ENCODE measurements at places on chromosomes 11 and 22.
A peak's percentile ranks its signal among the peaks of the same experiment; 100 is the strongest.

DNA sequence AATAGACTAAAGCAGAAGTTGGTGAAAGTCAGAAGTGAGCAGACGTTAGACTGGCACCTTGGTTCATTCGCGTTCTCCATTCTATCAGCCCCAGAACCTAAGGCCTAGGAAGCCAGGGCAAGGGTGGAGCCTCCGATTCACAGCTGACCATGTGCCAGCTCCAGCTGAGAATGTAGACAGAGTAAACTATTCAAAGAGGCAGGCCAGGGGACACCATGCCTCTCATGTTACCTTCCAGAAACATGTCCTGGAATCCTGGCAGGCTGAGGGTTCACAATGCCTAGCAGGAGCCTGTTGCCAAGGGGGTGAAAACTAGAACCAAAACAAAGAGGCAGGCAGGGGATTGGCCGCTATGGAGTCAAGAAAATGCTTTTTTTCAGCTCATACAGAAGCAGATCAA lies 224.4 kb upstream of the POU2AF2 start:
- DNase-seq, result no peak

DNA sequence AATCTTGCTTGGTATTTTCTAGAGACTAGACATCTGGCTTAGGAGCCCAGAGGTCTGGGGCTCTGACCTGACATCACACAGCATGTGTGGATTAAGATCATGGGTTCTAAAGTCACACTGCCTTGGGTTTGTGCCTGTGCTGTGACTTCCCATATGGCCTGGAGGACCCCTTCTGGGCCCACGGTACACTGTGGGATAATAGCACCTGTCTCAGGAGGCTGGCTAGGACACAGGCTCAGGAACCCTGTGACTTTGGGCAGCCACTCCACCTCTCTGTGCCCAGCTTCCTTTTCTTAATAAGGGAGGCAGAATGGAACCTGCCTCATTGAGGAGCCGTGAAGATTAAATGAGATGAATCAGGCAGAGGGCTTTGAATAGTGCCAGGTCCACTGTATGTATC lies 99.2 kb upstream of the B3GAT1 start:
- DNase-seq, result no peak

GRCh38 chr22:27774200-27774599 lies 27.4 kb downstream of the MN1 start:
- DNase-seq, result no peak

DNA sequence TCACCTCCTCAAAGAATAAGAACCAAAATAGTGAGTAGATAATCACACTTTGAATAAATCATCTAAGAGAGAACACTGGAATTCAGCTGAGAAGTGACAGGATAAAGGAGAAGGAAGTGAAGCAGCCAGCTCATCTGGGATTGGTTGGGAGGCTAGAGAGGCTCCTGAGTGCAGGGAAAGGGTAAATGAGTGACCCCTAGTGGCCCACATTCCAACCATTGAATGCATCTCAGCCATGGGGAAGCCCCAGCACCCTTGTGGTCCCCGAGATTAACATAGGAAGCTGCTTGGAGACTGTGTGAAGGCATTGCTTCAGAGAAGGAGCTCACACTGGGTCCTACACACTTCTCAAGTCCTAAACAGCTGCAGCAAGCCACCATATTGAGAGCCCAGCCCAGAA lies 82.3 kb downstream of the JRKL start:
- DNase-seq, result no peak

DNA sequence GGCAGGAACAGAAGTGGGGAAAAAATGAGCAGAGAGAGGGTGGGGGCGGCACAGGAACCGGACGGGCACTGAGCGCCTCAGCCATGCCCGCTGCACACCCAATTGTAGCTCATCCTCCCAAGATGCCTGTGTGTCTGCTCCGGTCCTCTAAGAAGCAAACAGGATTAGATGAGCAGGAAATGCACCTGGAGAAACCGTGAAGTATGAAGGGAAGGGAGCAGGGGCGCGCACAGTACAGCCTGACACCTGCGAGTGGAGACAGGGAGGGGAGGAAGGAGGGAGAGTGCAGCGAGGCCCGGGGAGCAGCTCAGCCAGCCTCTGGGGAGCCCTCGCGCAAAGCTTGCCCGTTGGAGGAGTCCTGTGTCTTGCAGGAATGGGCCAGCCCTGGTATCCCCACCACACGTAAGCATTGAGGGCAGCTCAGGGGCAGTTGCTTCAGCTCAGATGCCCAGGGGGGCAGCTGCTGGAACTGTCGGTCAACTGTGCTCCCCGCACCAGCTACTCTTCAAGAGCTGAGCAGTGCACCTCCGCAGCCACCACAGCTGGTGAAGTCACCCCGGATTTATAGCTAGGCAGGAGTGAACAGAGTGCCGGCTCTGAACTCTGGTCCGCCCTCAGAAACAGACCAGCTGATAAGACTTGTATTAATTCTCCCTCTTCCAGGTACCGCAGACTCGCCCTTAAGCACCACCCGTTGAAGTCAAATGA lies 7.0 kb downstream of the DNAJB13 start:
- no peak for DNase-seq

DNA sequence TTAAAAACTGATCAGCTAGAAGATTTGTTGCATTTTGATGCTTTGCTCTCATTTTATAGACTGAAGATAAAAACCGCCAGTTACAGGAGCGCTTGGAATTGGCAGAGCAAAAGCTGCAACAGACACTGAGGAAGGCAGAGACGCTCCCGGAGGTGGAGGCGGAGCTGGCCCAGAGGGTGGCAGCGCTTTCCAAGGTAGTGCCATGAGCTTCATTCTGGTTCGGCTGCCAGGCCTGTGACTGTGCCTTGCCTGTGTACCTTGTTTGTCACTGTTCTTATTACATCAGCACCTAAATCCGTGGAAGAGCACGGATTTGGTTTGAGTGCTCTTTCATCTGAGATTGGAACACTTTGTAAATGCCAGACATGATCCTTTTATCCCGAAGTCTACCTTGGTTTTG lies 61.4 kb downstream of the PPFIA1 start:
- no peak for DNase-seq

GRCh38 chr11:324156-324555 lies 3.5 kb upstream of the IFITM3 start:
- no peak for DNase-seq

DNA sequence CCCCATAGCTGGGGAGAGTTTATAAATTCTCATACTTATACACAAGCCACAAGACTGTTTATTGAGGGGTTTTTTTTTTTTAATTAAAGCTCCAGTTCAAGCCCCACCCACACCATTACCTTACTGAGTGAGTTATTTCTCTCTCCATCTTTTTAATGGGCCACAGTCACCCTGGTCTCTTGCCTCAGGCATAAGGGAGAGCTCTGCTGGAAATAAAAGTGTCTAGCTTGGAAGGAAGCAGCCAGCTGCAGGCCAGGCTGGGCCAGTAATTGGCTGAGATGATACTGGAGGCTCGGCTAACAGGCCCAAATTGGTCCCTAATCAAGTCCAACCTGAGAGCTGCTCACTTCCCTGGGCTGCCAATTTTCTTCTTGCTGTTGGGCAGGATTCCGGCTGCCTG lies 174.1 kb downstream of the INSC start:
- DNase-seq, result no peak

GRCh38 chr11:66020618-66021357 lies 5.5 kb downstream of the CATSPER1 start:
- no peak for DNase-seq

- DNase-seq, result no peak
These were observed 75.2 kb downstream of the USP47 start for GRCh38 chr11:11916981-11917399.

GRCh38 chr11:84465040-84465439 lies 1162.1 kb downstream of the DLG2 start:
- no peak for DNase-seq

GRCh38 chr11:118290923-118291322 lies 13.6 kb upstream of the CD3E start:
- DNase-seq, result no peak

GRCh38 chr11:61281581-61282250 lies 13.4 kb downstream of the VWCE start:
- peak; percentile 15 for DNase-seq

- no peak for DNase-seq
These were observed 32.0 kb upstream of the YWHAH start for GRCh38 chr22:31912407-31912743.

DNA sequence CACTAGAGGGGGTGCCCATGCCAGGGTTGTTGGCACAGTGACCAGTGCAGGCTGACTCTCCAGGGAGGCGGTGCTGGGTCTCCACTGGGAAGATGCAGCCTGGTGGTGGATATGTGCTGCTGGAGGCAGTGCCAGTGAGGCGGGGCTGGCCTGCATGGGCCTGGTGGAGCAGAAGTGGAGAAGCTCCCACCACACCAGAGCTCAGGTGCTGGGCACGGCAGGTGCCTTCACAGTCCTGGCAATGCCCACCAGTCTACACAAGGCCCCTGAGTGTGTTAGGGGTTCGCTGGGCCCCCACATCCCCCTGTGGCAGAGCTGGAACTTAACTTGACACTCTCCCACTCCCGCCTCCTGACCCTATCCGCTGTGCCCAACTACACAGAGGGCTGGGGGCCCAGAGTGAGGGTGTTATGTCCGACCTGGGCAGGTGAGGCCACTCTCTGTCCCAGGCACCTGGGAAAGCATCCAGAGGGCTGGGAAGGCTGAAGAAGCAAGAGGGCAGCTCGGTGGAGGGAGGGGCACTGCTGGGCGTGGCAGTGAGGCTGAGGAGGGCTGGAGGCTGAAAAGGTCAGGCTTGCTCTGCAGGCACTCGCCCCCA lies 102.4 kb upstream of the B3GAT1 start:
- no peak for DNase-seq

- DNase-seq, result no peak
These were observed 4.9 kb downstream of the INPPL1 start for GRCh38 chr11:72229336-72229924.

DNA sequence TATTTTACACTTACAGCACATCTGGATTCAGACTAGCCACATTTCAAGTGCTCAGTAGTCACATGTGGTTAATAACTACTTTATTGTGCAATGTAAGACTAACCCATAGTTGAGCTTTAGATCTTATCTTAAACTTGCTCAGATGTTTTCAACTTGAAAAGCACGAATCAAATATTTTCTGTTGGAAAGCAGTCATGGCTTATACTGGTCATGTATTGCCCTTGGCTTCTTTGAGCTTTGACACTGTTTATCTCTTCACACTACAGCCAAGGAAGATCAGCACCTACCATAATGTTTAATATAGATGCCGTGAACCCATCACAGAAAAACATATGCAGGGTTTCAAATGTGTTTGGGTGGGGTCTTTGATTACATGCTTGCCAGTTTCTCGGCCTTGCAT lies 4.4 kb downstream of the RBX1 start:
- no peak for DNase-seq

- no peak for DNase-seq
These were observed 294.4 kb downstream of the NTM start for GRCh38 chr11:131664816-131665215.

- DNase-seq, result no peak
These were observed 18.2 kb downstream of the SLC5A4 start for GRCh38 chr22:32236970-32237369.

DNA sequence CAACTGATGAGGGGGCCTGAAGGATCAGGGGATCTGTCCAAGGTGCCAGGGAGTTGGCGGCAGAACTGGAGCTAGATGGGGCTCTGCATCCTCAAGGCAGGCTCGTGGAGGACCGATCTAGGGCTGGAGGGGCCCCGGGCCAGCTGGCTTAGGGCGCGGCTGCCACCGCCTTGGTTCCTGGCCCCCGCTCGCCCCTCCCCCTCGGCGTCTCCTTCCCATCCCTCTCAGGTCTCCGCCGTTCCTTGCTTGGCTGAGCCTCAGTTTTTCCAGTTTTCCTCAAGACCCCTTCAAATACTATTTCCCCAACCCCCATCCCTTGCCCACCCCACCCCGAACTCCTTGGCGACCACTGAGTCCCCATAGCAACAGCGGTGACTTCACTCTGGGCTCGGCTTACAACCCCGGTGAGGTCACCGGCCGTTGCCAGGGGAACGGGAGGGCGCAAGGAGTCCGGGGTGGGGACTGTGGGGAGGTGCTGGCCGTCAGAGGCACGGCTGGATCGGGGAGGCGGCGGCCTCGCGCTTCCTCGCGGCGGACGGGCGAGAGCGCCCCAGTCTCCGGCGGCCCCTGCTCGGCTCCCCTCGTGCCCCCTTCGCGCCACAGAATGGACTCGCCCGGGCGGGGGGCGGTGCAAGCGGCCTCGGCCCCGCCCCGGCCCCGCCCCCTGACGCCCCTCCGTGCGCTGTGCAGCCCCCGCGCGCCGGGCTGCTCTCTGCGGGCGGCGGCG lies 7.5 kb downstream of the FREY1 start:
- peak; percentile 32 for DNase-seq

GRCh38 chr22:21866833-21867527 lies 465 bp downstream of the MAPK1 start:
- peak; percentile 25 for DNase-seq

DNA sequence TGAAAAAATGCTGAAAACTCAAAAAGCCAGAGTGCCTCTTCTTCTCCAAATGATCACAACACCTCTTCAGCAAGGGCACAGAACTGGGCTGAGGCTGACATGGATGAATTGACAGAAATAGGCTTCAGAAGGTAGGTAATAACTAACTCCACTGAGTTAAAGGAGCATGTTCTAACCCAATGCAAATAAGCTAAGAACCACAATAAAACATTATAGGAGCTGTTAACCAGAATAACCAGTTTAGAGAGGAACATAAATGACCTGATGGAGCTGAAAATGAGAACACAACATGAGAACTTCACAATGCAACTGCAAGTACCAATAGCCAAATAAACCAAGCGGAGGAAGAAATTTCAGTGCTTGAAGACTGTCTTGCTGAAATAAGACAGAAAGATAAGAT lies 9.2 kb downstream of the OR56B4 start:
- no peak for DNase-seq

- no peak for DNase-seq
These were observed at the start of gene PARVA for GRCh38 chr11:12377106-12377823. Gene PARVA (plus strand): TSS chr11:12377571. CDS start chr11:12377648, 77 bp downstream.

- no peak for DNase-seq
These were observed 3.5 kb upstream of the TCF20 start for GRCh38 chr22:42273855-42274451.

- DNase-seq, result no peak
These were observed 356.1 kb downstream of the RAB38 start for GRCh38 chr11:87819151-87819550.

- DNase-seq, result no peak
These were observed 19.8 kb upstream of the MPZL2 start for GRCh38 chr11:118283756-118284350.

GRCh38 chr11:112776834-112777233 lies 184.4 kb upstream of the NCAM1 start:
- no peak for DNase-seq

- no peak for DNase-seq
These were observed 47.2 kb upstream of the CEP295 start for GRCh38 chr11:93614173-93614722.

GRCh38 chr11:126716456-126717083 lies 284.0 kb downstream of the KIRREL3 start:
- DNase-seq, result peak; percentile 19

- DNase-seq, result no peak
These were observed 67.7 kb downstream of the CECR2 start for GRCh38 chr22:17436981-17437412.

DNA sequence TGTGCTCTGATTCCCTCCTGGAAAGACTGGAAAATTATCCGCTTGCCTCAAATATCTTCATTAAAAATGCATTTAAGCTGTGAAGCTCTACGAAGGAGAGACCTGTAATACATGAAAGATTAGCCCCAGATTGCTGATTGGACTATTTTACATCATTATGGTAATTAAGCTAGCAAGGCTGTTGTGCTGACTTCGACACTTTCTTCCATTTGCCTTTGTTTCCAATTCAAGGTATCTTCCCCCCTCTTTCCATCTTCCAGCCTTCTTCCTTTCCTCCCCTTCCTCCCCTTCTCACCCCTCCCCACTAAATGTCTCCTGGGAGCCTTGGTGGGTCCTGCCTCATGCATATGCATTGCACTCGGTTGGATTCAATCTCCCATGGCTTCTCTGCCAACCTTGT lies 710.8 kb downstream of the OPCML start:
- DNase-seq, result no peak

GRCh38 chr11:125258291-125259032 lies 93.9 kb downstream of the PKNOX2 start:
- no peak for DNase-seq

Data from stimulated activated CD4-positive, alpha-beta T cell treated with anti-CD3 and anti-CD28 coated beads, TNF-alpha, amount 100 ng/mL, for 48 hours (primary cell).